Stimulated activated CD4-positive, alpha-beta T cell treated with anti-CD3 and anti-CD28 coated beads, TNF-alpha, amount 100 ng/mL, for 24 hours (primary cell): ENCODE measurements at places on chromosomes 7 and 10.
A peak's percentile ranks its signal among the peaks of the same experiment; 100 is the strongest.

GRCh38 chr7:1242606-1243289 lies 10.1 kb downstream of the UNCX start:
- no peak for DNase-seq

DNA sequence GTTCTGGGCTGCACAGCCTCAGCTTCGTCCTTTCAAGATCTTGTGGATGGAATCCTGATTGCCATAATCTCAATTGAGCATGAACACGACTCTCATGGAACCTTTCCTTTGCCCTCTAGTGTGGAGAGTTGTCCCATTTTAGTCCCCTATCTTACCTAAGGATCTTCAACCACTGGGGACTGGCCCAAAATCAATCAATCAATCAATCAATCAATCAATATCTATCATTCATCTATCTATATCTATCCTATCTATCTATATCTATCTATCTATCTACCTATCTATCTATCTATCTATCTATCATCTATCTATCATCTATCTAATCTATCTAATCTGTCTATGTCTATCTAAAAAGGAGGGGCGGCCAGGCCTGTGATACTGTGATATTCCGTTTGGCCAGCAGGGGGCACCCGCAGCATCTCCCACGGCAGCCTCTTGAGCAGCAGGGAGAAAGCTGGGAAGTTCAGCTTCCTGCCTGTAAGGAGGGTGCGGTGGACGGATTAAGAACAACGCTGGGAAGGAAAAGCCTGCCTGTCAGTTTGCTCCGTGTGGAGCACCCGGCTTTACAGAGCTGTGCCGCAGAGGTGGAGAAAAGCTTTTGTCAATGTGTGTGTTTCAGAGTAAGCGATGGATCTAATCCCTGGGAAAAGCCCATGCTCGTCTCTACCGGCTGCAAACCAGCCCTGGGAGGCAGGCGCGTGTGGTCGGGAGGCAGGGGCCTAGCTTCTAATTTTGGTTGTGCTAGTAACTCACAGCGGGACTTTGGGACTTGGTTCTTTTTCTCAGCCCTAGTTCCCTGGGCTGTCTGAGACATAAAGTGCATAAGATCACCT lies 124.9 kb downstream of the SH2D4B start:
- peak; percentile 71 for DNase-seq

- DNase-seq = no peak
Measured at GRCh38 chr10:111113238-111113960, 36.6 kb downstream of the ADRA2A start.

DNA sequence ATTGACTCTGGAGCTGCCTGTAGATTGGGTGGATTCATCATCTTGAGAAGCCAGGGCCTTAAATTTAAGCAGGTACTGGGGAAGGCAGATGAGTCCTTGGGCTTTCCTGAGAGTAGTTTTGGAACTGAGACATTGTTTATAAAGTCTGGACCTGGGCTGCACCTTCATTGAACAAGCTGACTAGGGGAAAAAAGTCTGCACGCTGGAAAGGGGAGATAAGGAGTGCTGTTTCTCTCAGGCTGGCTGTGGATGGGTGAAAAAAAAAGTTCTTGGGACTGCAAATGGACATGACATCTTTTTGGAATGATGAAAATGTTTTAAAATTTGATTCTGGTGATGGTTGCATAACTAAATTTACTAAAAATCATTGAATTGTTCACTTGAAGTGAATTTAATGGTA lies 12.0 kb downstream of the SEC24C start:
- DNase-seq = no peak

GRCh38 chr10:88330174-88330573 lies 252.9 kb downstream of the RNLS start:
- no peak for DNase-seq

- no peak for DNase-seq
Measured at GRCh38 chr7:149885191-149886017, 11.6 kb downstream of the ATP6V0E2 start.

DNA sequence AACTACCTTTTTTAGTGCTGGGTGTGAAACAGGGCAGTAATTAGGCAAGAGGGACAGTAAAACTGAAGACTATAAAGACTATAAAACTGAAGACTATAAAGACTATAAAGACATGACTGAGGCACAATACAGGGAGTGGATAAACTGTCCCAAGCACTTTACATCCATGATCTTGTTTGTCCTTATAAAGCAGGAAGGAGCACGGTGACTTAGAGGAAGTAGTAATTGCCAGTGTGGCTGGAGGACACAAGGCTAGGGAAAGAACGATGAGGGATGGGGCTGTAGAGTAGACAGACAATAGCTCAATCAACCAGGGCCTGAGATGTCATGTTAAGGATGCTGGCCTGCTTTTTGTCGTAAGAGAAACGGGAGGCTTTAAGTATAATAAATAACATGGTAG lies 26.0 kb downstream of the DNAJC12 start:
- DNase-seq = no peak

GRCh38 chr10:118442032-118442431 lies 99.9 kb upstream of the FAM204A start:
- no peak for DNase-seq

DNA sequence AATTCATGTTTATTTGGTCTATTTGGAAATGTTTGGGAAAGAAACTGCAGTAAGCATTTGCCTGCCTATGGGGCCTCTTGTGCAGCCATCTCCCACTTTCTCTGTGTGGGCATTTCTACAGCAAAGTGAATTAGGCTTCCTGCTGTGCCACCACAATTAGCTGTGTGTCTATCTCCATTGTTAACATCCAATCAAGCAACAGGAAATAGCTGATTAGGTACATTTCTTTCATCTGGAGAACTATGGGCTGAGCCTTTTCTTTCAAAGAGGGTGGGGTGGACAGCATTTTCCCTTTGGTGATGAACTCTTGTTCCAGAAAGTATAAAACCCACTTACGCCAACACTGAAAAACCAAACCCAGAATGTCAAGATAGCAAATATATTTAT lies 640.0 kb downstream of the ACTR3B start:
- no peak for DNase-seq

DNA sequence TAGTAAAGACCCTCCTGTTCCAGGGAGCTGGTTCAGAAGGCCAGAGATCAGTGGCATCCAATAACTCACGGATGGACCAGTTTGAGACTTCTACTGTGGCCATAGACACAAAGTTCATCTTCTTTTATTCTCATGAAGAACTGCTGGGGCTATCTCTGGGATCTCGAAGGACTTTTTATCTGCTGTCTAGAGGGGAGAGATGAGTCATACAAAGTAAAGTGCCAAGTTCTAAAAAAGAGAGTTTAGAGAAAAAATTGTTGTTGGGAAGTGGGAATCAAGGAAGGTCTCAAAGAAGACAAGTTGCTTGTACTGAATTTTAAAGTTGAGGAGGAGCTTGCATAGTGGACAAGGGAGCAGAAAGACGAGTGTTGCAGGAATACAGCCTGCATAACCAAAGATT lies 8.0 kb upstream of the FAM221A start:
- DNase-seq = no peak

DNA sequence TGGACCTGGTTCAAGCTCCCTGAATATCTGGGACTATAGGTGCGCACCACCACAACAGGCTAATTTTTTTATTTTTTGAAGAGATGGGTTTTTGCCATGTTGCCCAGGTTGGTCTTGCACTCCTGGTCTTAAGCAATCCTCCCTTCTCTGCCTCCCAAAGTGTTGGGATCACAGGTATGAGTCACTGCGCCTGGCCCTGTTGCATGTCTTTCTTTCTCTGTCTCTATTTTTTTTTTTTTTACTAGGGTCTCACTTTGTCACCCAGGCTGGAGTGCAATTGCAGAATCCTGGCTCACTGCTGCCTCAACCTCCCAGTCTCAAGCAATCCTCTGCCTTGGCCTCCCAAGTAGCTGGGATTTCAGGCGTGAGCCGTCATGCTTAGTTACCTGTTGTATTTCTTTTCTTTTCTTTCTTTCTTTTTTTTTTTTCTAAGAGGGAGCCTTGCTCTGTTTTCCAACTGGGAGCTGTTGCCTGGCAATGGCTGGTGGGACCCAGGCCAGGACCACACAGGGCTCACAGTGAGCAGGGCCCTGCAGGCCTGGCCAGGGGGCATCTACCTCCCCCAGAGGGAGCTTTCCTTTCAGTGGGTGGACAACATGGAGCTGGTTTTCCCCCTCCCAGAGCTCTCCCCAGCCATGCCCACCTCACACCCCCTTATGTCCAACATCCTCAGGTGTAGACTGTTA lies 6.0 kb downstream of the MYL7 start:
- DNase-seq = no peak

DNA sequence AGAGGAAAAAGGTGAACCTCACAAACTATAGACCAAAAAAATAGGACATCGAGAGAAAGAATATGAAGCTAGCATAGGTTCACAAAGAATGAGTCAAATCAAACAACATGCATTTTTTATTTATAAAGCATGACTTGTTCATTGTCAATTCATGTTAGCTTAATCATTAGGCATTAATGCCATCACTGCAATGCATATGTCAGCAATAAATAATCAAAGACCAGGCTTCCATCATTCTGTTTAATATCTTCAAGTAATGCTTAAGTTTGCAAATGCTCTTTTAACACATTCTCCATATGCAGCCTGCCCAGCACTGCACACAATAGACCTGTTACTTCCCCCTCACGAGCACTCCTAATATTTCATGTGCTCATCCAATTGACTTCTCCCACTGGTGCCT lies 8.9 kb upstream of the MAGI2 start:
- DNase-seq = no peak

- DNase-seq = no peak
Measured at GRCh38 chr7:66443946-66444345, 184.7 kb upstream of the KCTD7 start.

DNA sequence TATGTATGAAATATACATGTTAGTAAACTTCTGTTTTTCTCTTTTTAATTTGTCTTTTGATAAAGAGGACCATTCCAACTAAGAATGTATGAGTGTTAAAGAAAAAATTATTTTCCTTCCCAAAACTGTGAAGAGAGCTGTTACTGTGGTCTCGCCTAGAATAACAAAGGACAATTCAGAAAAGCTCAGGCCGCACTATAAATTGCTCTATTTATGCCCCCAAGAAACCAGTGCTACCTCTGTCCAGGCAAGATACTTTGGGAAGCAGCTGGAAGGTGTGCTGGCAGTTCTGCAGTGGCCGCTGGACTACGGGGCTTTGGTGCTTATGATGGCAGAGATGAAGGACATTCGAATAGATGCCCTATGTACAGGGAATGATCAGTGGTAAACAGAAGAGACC lies 252.1 kb downstream of the DOCK4 start:
- no peak for DNase-seq

DNA sequence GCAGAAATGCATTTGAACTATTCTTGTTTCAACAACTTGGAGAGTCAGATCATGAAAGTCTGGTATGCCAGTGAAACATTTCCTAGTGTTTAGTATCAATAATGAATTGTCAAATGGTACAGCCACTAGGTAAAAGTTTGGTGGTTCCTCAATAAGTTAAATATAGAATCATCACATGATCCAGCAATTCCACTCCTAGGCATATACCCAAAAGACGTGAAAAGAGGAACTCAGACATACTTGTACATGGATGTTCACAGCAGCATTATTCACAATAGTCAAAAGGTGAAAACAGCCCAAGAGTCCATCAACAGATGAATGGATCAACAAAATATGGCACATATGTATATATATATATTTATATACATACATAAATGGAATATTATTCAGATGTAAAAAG lies 67.0 kb upstream of the HPS1 start:
- DNase-seq = no peak
